ENCODE measurements at places on chromosomes 7 and 10.

GRCh38 chr7:119197877-119198527 lies 973.5 kb downstream of the ANKRD7 start:
- DNase-seq, result no peak

GRCh38 chr10:127853868-127854768 lies 38.6 kb downstream of the CLRN3 start:
- peak; percentile 56 for DNase-seq

DNA sequence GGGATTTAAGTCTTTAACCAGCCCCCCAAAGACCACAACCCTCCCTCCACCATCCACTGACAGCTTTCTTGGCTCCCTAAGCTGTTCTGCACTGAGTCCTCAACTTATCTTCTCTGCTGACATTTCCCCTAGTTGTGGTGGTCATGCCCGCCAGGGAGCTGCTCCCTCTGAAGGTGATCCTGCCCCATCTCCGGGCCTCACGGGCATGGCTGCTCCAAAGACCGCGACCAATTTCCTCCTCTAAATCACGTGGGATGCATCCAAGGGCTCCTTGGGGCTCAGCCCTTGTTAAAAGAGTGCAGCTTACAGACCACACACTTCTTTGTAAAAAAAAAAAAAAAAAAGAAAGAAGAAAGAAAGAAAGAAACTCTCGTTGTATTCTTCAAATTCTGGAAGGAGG lies 27.1 kb upstream of the KLF6 start:
- no peak for DNase-seq

GRCh38 chr10:71696628-71697326 lies 22.8 kb downstream of the C10orf105 start:
- no peak for DNase-seq

DNA sequence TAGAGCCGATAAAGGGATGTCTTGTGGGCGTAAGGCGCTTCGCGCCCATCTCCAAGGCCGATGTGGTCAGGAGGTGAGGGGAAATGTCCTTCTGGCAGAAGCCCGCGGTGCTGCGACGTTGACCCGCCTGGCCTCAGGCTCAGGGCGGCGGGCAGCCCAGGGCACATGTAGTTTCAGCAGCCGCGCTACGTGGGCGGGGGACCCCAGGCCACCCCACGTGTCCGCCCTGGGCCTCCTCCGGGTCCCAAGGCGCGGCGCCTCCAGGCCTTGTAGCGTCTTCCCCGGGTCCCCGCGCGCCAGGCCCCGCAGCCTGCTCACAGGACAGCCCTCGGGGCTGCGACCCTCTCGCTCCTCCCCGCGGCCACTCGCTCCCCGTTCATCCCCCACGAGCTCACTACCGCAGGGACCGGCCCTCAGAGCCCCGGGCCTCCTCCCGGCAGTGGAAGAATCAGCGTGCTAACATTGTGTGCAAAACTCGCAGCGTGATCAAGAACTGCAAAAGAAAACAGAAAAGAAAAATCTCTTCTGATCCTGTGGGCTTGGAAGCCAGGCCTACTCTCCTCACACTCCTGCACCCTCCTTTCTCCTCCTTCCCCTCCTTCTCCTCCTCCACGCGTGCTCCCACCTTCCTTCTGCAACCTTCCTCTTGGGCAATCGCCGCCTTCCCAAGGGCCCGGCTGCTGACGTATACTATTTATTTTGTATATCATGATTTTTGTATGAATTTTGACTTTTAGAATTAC lies 4.4 kb upstream of the TBX20 start:
- DNase-seq, result no peak

DNA sequence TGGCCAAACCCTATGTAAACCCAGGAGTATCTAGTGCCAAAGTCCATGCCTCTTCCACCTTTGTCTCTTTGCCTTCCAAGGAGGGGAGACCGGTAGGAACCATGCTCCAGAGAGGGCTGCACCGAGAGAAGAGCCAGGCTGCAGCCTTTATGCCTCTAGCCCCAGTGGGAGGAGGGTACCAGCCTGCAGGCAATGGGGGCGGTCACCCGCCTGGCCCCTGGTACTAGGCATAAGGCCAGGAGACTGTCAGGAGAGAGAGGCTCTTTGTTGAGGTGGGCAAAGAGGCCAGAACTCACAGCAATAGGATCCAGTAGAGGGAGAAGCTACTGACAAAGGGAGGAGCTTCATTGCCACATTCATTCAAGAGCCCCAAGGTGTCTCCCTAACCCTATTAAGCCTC lies 146.6 kb upstream of the PDE1C start:
- DNase-seq, result no peak

DNA sequence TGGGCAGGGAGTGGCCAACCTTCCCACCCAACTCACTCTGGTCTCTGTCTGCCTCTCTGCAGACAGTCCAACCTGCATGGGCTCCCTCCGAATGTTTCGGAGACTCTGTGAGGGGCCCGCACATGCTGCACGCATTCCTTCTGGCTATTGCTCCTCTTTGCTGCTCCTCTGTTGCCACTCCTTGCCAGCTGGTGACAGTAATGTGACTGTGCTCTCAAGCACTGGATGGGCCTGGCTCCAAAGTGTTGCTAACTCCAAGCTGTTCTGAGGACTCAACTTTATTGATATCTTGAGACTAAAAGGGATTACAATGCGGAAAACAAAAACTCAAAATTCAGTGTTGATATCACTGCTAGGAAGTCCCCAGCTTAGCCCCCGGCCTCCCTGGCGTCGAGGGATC lies 105.4 kb upstream of the KIF5B start:
- no peak for DNase-seq

- no peak for DNase-seq
These were observed 143.6 kb downstream of the GPR85 start for GRCh38 chr7:112942981-112943380.

DNA sequence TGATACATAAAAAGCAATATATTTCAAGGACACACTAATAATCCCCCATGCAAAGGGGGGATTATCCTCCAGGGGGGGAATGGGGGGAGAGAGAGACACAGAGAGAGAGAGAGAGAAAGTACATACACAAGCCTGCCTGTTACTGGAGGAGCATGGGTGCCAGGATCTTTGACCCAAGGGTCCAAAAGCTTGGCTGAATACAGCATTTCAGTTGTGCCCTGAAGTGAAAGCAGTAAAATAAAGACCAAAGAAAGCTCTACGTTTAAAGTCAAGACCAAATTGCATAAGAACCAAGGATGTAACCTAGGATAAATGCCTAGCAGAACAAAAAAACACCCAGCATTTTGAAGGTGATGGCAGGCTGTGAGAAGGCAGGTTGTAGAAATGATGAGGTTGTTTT lies 27.8 kb upstream of the ITGB8 start:
- DNase-seq, result no peak

Data from caudate nucleus (tissue), 63 donors.